ENCODE measurements at places on chromosomes 7 and 10.
A peak's percentile ranks its signal among the peaks of the same experiment; 100 is the strongest.

GRCh38 chr10:78134773-78135306 is 101.2 kb downstream of the RPS24 start:
- peak; percentile 63 for DNase-seq

- no peak for DNase-seq
Observed at GRCh38 chr10:89257581-89257980, 6.0 kb upstream of the LIPA start.

GRCh38 chr7:142298009-142298408 is 40.2 kb upstream of the PRSS58 start:
- no peak for DNase-seq

DNA sequence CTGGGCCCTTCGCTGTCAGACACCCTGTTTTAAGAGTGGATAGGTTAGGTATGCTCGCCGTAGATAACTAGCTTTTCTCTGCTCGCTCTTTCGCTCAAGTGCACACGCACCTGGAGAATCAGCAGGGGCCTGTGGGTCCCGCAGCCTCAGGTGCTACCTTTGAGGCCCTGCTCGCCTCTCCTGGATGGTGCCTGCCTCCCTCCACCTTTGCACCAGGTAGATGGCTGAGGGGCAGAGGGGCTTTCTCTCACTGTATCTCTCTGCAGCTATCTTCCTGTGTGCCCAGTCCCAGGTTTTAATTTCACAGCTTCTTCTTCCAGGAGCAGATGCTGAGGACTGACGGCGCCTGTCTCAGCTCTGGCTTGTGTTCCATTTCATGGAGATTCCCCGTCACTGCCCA is 227.9 kb downstream of the TCF7L2 start:
- no peak for DNase-seq

DNA sequence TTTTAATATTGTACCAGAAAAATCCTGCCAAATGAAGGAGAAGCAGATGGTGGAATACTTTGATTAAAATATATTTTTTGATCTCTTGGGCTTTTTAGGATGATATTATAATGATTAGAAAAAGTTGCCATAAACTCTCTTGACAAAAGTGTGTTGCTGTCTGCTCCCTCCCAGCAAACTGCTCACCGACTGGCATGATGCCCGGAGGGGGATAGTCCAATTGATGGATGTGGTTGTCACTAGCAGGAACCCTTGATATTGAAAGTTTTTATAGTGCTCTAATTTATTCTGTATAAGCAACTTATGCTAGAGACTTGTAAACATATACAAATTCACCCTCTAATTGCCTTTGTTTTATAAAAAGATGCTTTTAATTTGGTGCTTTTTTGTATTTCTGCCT is 114.0 kb downstream of the DNAH11 start:
- no peak for DNase-seq

DNA sequence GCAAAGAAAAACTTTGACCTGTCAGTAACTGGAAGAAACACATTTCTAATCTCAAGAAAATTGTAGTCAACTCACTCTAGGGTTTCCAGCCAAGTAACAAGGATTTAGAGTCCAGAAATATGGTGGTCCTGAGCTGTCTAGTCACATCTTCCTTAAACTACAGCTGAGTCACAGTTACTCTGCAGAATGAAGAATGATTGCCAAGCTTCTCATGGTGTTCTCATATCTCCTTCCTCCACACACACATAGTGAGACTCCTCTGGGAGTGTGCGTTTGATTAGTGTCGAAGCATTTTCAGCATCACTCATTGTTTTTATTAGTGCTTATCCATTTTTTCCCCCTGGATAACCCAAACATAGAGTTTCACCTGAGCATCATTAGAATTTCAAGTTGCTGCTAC is 93.1 kb upstream of the CXCL12 start:
- DNase-seq: no peak

GRCh38 chr7:98133181-98133580 is 26.5 kb downstream of the LMTK2 start:
- DNase-seq: no peak

Data from NCI-H2171 (cell line).